ENCODE measurements at places on chromosomes 11 and 22. TPM values are rescaled to one million over a fixed set of nuclear protein-coding genes. Genes with fewer than 3 reads are reported as not detected.
A peak's percentile ranks its signal among the peaks of the same experiment; 100 is the strongest.

- no peaks in the 10 kb centered on the region for H3K27me3 ChIP-seq
- no peak overlapping the region for H3K4me3 ChIP-seq
- H3K27ac ChIP-seq, result no peak overlapping the region
- DNase-seq, result no peak
- H3K4me1 ChIP-seq, result no peaks in the 10 kb centered on the region
These were observed 530.3 kb downstream of the BRD1 start for GRCh38 chr22:49297286-49297870.

The C11orf86 gene
- total RNA-seq, result not detected

DNA sequence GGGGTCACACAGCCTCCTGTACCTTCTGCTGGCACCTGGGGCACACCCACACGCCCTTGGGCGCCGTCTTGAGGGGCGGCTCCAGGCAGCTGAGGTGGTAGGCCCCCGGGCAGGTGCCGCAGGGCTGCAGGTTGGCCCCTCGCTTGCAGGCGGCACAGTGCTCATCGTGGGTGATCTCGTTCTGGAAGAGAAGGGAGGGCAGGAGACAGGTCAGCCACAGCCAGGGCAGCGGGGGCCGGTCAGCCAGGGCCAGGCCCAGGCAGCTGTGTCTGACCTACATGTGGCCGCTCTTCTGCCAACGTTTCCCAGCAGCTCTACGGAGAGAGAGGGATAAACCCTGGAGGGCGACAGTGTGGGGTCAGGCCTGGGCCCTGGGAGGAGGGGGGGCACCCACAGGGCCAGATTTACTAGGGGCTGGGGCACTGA is 121.9 kb downstream of the PHF21B start:
- H3K27ac ChIP-seq, result no peak overlapping the region
- no peak overlapping the region for H3K4me3 ChIP-seq
- DNase-seq, result no peak
- no peaks in the 10 kb centered on the region for H3K4me1 ChIP-seq
- no peaks in the 10 kb centered on the region for H3K36me3 ChIP-seq

DNA sequence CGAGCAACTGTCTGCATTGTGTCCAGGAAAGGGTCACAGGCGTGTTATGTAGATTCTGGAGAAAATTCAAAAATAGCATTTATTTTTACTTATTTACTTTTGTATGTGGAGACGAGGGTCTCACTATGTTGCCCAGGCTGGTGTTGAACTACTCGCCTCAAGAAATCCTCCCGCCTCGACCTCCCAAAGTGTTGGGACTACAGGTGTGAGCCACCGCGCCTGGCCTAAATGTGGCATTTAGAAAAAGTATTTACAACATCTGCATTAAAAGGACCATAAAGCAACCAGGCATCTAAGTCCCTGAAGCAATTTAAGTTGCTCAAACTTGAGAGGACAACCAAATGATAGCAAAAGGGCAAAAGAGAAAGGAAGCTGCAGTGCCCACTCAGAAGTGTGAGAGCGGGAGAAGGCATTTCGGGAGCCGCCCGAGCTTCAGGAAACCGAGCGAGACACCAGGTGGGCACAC is 595 bp downstream of the TRIM66 start:
- H3K27me3 ChIP-seq, result no peaks in the 10 kb centered on the region
- no peaks in the 10 kb centered on the region for H3K36me3 ChIP-seq
- peak overlapping the region; percentile 68 for H3K4me3 ChIP-seq
- peaks cover 33% of the 10 kb centered on the region for H3K4me1 ChIP-seq

All from body of pancreas (tissue), 4 donors.